ENCODE measurements at places on chromosomes 3 and 15.

DNA sequence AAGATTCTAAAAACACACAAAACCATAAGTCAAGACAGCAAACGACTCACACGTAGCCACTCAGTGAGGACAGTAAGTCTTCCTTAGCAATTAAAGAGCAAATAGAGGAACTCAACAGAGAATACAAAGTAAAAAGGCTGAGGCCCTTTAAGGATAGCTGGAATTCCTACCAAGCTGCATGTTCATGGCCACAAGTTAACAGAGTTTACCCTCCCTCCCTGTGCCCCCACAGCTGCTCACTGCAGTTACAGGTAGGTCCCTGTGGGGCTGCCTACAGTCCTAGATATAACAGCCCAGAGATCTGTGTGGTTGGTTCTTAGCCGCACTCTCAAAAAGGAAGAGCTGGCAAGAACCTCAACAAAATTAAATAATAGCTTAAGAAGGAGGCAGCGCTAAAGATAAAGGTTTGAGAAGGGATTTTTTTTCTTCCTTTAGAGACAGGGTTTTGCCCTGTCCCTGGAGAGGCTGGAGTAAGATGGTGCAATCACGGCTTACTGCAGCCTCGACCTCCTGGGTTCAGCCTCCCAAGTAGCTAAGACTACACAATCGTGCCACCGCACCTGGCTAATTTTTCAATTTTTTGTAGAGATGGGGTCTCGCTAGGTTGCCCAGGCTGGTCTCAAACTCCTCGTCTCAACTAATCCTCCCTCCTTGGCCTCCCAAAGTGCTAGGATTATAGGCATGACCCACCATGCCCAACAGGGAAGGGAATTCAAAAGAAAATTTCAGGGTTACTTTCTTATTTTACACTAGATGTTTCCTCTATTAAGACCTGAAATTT is 19.3 kb downstream of the SFMBT1 start:
- no peak for DNase-seq

- no peak for DNase-seq
Observed at GRCh38 chr3:72951259-72951722, 45.3 kb upstream of the PPP4R2 start.

GRCh38 chr3:72288955-72289691 is 504.2 kb upstream of the PROK2 start:
- DNase-seq = peak; percentile 18

DNA sequence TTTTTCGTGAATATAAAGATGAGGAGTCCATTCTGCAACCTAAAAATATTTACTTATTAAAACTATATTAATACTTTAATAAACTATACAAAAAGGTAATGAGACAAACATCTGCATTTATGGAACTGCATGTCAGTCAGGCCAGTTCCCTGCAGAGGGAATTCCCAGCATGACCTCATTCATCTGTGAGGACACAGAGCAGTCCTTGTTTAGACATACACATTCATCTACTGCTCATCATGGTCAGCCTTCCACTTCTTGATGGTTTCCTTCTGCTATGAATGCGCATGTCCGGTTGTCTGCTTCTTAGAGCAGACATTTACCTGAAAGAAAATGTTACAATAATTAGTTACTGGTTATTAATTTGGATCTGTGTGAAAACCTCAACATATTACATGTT is 3.3 kb upstream of the ACTR8 start:
- DNase-seq = no peak

DNA sequence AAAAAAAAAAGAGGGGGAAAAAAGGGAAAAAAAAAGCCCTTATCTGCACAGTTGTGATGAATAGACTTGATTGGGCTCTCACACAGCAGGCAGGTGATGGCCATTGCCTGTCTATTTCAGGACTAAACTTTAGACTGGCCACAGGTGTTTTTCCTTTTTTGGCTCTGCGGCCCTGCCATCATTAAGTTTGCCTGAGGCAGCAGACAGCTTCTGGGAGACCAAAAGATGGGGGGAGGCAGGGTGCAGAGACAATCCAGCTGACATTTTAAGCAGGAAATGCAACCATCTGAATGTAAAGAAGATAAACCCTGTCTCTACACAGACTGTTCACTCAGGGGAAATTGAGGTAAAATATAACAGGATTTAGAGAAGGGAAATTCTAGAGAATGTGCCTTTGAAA is 295.0 kb upstream of the KCNH8 start:
- DNase-seq = no peak

- no peak for DNase-seq
Observed at GRCh38 chr3:187951452-187952190, 202.3 kb upstream of the LPP start.

GRCh38 chr15:64247906-64248541 is 85.2 kb upstream of the PPIB start:
- peak; percentile 29 for DNase-seq

DNA sequence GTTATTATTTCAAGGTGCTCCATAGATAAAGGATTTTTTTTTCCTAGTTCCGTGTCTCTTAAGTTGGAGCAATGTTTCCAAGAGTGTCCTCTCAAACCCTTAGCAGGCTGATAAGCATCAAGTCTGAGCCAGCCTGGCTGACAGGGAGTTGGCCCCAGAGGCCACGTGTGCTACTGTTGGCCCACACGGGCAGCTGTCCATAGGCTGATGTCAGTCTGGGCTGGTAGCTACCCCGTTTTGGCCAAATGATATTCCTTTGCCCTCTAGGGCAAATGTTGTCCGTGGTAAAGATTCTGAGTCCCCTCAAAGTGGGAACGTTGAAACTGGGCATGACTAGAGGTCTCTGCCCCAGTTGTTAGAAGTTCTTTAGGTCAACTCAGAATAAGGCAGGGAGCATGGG is 99.4 kb downstream of the FLNB start:
- no peak for DNase-seq

GRCh38 chr3:17431004-17431403 is 311.4 kb downstream of the TBC1D5 start:
- DNase-seq = no peak

- DNase-seq = no peak
Observed at GRCh38 chr15:42724276-42724675, 12.7 kb downstream of the CDAN1 start.

DNA sequence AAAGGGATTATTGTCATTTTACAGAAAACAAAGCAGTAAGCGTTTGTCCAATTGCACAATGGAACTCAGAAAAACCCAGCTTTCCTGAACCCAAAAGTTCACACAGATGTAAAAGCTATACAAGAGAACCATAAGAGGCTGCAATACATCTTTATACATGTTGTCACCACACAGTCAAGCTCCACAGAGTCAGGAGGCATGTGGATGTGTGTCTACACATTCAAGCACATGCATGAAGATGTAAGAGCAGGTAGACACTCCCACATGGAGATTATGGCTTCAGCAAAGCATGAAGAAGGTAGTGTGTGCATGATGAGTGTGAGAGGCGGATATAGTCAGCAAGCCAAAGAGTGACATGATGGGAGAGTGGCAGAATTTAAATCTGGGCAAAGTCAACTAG is 124.7 kb upstream of the THBS1 start:
- no peak for DNase-seq

DNA sequence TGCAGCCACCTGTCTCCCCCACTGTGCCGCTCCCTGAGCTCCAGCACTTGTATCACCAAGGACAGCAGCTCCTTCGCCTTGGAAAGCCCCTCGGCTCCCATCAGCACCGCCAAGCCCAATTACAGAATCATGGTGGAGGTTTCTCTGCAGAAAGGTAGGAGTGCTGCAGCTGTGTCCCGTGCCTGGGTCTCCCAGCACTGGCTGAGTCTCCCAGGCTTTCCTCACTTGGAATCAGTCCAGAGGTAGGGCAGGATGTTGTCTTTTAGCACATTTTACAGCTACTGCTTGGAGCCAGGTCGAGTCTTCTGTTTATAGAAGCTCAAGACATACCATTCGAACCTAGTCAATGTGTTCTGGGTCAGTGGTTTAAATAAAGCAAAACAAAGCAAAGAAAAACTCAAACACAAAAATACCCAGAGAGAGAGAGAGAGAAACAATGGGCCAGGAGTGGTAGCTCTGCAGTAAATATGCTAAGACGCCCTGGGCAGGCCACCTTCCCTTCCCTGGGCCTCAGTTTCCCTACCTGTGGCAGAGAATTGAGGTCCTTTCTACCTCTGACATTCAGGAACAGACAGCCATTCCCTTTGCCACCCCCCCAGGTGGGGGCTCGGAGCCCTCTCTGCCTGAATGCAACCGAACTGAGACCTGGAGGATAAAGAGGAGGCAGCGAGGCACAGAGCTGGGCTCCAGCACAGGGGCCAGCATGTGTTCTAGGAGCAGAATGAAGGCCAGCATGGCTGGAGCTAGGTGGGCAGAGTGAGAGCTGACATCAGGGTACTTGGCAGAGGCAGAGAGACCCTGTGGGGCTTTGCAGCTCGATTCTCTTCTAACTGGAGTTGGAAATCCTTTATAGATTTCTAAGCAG is 44.1 kb downstream of the STARD5 start:
- DNase-seq = no peak

DNA sequence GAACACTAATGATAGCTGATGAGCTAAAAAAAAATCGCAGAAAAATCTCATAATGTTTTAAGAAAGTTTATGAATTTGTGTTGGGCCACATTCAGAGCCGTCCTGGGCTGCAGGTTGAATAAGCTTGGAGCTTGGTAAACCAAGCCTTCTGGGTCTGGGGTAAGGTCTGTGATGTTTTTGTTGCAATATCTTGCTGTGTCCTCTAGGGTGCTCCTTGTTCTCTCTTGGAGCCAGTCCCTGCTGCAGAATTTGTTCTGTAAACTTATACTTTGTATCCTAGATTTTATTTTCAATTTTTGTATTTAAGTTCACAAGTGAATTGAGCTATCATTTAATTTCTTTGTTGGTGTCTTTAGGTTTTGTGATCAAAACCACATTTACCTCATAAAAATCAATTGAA is 143.7 kb downstream of the NR1D2 start:
- no peak for DNase-seq

- DNase-seq = no peak
Observed at GRCh38 chr3:43742920-43743319, 52.2 kb downstream of the ABHD5 start.

GRCh38 chr3:193641440-193641775 is 48.4 kb downstream of the OPA1 start:
- no peak for DNase-seq

- DNase-seq = no peak
Observed at GRCh38 chr15:98009169-98009568, 48.7 kb downstream of the ARRDC4 start.

- DNase-seq = no peak
Observed at GRCh38 chr15:86060674-86061073, 19.0 kb upstream of the AGBL1 start.

DNA sequence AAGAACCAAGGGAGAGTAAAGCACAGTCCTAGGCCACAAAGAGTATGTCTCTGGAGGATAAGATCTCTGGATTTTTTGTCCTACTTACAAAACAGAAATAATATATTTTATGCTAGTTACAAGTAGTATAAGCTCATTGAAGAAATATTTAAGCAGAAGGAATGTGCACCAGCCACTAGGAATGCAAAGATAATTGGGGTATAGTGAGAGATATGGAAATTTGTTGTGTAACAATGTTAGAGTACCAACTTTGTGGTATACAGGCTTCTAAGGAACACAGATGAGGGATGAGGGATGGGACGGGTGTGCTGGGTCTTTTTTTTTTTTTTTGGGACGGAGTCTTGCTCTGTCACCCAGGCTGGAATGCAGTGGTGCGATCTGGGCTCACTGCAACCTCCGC is 26.5 kb downstream of the AKAP13 start:
- no peak for DNase-seq

- DNase-seq = no peak
Observed at GRCh38 chr3:184323696-184324095, 9.3 kb downstream of the EIF4G1 start.

- DNase-seq = no peak
Observed at GRCh38 chr3:11559816-11560633, 83.7 kb downstream of the VGLL4 start.

GRCh38 chr3:26997226-26997625 is 372.0 kb downstream of the NEK10 start:
- no peak for DNase-seq

DNA sequence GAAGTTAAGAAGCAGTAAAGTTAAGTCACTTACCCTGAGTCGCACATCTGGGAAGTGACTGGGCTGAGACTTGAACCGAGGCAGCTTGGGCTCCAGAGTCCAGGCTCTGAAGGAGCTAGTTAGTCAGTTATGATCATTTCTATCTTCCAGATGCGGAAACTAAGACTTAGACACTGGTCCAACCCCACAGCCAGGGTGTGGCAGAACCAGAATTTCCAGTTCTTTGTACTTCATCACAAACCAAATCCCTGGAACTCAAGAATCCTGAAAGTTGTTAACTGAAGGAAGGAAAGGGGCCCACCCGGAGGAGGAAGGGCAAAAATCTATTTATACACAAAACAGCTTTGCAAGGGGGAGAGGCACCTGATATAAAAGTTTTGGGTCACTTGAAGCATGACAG is 389.9 kb downstream of the SHQ1 start:
- no peak for DNase-seq

- no peak for DNase-seq
Observed at GRCh38 chr3:123421353-123422174, 27.3 kb downstream of the ADCY5 start.

- no peak for DNase-seq
Observed at GRCh38 chr3:40637906-40638305, 113.1 kb downstream of the ZNF621 start.

GRCh38 chr15:101037090-101037830 is 118.1 kb downstream of the LRRK1 start:
- no peak for DNase-seq

- DNase-seq = no peak
Observed at GRCh38 chr3:82883072-82883471, 1121.6 kb upstream of the GBE1 start.

- DNase-seq = no peak
Observed at GRCh38 chr3:18419232-18419631, 5.9 kb downstream of the SATB1 start.

DNA sequence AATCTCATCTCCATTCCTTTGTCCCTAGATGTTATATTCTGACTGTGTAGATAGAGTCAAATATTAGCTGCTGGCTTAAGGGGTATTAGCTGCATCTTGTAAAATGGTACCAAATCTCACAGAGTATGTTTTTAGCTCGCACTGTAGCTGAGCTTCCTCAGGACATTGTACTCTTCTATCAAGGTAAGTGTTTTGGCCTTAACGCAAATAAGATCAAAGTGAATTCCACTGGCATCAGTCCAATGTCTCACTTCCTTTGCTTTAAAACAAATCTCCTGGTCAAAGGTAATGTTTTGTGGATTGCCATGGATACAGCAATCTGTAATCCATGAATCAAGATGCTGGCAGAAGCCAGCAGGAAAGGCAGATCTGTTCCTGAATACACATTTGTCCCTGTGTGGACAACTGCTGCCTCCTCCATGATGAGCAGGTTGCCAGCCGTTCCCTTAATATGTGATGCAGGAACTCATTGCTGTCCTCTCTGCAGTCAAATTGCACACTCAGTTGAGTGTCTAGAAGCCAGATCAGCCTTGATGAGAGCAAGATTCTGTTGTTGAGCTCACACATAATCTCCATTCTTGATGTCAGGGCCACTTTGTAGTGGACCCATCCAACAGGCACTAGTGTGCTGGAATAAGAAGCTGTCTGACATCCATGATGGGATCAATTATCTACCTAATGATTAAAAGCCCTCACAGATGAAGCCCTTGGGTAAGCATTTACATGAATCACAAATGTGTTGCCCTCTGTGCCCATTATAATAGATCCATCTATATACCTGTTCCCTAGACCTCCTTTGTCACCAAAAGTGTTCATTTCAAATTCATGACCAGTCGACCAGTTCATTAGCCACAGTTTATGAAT is 96.6 kb upstream of the AGTR1 start:
- no peak for DNase-seq

Data from activated naive CD8-positive, alpha-beta T cell treated with anti-CD3 and anti-CD28 coated beads for 36 hours (primary cell).